ENCODE measurements at places on chromosomes 11 and 22.

- no peak for DNase-seq
- H3K4me3 ChIP-seq = no peak overlapping the region
Observed at GRCh38 chr11:40274017-40274416, 1185.4 kb downstream of the LRRC4C start.

DNA sequence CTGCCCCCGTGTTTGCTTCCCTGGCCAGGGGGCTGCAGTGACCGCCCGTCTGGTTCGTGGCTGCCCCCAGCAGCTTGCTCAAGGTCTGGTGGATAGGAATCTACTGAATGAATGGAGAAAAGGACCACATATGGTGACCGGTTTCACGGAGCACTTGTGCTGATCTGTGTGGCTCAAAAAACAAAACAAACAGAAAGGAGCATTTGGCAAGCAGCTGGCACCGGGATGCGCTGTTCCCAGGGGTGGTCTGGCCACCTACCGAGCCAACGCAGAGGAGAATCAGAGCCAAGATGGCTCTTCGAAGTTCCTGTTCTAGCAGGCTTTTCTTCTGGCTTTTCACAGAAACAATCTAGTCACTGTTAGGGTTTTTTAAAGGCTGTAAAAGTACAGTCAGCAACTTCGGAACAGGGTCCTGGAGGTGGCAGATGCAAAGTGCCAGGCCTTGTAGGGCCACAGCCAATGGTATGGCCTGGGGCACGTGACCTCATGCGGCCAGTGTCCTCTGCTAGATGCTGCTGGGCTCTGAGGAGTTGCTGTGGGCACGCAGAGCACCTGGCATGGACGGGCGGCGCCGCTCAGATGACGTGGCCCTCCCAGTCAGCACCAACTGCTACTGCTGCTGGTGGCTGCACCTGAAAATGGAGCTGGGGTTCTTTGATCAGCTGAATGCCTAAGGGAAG, 27.3 kb upstream of the PACSIN2 start:
- no peaks in the 10 kb centered on the region for H3K4me1 ChIP-seq
- no peak overlapping the region for H3K27ac ChIP-seq
- H3K27me3 ChIP-seq = no peaks in the 10 kb centered on the region
- H3K4me3 ChIP-seq = no peak overlapping the region
- peaks cover 7% of the 10 kb centered on the region for H3K36me3 ChIP-seq

DNA sequence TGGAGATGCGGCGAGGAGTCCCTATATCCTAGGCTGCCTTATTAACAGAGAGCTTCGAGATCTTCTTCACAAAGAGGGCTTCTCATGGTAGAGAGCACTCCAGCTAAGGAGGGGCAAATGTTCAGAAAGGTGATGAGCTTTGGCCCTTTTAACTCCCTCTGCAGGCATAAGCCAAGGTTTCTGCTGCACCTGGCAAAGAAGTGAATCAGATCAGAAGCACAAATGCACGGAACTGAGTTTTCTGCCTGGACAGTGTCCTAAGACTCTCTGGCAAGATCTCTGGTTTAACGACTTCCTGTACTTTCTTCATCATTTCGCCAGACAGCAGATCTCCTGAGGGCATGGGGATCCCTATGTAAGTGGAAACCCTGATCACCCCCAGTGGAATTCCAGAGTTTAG, 37.2 kb downstream of the POU2AF3 start:
- H3K36me3 ChIP-seq = no peaks in the 10 kb centered on the region
- no peak overlapping the region for H3K4me3 ChIP-seq
- no peaks in the 10 kb centered on the region for H3K27me3 ChIP-seq
- no peak for DNase-seq
- no peak overlapping the region for H3K27ac ChIP-seq

DNA sequence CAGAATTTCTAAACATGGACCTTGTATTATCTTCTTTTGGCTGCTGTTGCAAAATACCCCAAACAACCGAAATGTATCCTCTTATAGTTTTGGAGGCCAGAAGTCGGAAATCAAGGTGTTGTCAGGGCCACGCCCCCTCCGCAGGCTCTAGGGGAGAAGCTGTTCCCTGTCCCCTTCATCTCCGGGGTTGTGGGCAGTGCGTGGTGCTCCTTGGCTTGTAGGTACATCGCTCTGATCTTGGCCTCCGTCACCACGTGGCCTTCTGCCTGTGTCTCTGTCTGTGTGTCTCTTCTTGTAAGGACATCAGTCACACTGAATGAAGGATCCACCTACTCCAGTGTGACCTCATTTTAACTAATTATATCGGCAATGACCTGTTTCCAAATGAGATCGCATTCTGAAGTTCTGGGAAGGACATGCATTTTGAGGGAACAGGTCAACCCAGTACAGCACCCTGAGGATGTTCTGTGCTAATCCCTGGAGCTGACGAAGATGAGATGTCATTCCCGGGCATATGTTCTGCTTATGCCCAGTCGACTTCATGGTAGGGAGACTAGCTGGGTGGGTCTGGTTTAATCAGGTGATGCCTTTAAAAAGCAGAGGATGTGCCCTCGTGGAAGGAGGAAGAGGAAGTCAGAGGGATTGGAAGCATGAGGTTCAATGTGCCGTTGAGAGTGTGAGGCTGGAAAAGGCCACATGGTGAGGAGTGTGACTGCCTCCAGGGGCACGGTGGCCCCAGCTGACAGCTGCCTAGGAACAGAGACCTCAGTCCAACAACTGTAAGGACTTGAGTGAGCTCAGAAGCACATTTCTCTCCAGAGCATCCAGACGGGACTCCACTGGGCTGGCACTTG, 531.1 kb downstream of the TBC1D22A start:
- H3K36me3 ChIP-seq = no peaks in the 10 kb centered on the region
- H3K27me3 ChIP-seq = peaks cover 64% of the 10 kb centered on the region
- no peaks in the 10 kb centered on the region for H3K4me1 ChIP-seq
- H3K27ac ChIP-seq = no peak overlapping the region
- DNase-seq = no peak

- no peak overlapping the region for H3K4me3 ChIP-seq
- H3K4me1 ChIP-seq = peaks cover 6% of the 10 kb centered on the region
Observed at GRCh38 chr11:121534131-121535093, 81.6 kb upstream of the SORL1-AS1 start.

DNA sequence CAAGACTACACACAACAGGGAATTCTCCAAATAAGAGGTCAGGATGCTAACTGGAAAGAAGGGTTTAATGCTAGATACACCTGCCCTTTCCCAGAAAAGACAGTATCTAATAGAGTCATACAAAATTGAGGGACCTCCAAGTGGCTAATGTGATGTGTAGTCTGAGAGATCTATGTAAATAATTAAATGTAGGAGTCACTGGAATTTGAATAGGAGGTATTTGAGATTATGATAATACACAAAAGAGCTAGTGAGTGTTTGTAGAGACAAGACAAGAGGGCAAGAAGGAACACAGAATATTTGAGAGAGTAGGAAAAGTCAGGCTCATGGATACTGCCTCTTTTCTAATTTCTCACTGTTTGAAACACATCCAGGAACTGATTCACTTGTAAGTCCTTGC, 15.5 kb upstream of the INSC start:
- no peaks in the 10 kb centered on the region for H3K36me3 ChIP-seq
- DNase-seq = no peak
- peaks cover 45% of the 10 kb centered on the region for H3K27me3 ChIP-seq

DNA sequence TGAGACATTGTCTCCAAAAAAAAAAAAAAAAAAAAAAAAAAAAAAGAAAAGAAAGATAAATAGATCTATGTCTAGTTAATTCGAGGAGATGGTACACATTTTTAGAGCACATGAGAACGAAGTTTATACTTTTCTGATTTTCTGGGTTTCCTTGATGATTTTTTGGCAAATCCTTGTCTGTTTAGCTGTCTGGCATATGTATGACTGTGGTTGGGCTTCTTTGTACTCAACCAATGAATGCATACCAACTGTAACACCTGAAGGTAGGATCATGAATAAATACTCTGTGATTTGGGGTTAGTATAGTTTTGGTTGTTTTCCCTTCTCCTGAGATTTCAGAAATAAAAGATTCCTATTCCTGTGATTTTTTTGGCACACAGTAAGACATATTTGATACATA, 63.1 kb downstream of the ARHGEF12 start:
- no peaks in the 10 kb centered on the region for H3K36me3 ChIP-seq
- H3K27ac ChIP-seq = no peak overlapping the region
- no peak for DNase-seq
- no peak overlapping the region for H3K4me3 ChIP-seq
- H3K27me3 ChIP-seq = no peaks in the 10 kb centered on the region
- H3K4me1 ChIP-seq = peaks cover 77% of the 10 kb centered on the region

GRCh38 chr11:75499423-75500190, 26.1 kb downstream of the GDPD5 start:
- H3K4me1 ChIP-seq = peaks cover 9% of the 10 kb centered on the region
- H3K27me3 ChIP-seq = no peaks in the 10 kb centered on the region
- no peaks in the 10 kb centered on the region for H3K36me3 ChIP-seq
- peak overlapping the region; percentile 61 for H3K27ac ChIP-seq
- H3K4me3 ChIP-seq = no peak overlapping the region

DNA sequence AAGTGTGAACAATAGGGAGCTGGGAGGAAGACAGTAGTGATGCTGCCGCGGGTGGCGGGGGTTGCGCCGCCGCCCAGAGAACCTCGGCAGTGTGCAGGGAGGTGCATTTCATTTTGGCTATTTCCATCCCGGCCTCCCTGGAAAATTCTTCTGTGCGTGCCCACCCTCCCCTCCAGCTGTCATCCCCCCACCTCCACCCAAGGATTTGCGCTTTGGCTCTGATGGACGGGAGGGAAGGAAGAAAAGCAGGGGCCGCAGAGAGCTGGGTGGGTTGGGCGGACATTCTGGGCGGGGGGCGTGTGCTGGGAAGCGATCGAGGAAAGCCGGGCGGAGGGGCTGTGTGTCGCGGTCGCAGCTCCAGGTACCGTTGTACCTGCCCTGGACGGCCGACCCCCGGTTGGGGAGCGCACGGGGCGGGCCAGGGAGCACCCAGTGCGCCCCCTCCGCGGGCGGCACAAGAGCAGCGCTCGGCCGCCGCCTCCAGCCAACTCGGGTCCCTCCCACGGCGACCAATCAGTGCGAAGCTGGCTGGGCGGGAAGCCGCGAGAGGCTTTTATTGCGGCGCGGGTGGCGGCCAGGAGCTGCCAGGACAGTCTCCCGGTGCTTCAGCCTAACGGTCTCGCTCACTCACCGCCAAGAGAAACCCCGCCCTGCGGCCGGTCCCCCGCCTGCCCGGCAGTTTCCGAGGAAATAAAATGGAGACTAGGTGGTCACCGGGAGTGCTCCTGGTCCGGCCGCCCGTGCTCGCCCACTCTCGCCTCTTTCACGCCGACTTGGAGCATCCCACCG, 1.6 kb downstream of the NCAM1 start:
- peaks cover 61% of the 10 kb centered on the region for H3K4me1 ChIP-seq
- no peaks in the 10 kb centered on the region for H3K36me3 ChIP-seq
- H3K27ac ChIP-seq = peak overlapping the region; percentile 80
- peak overlapping the region; percentile 71 for H3K4me3 ChIP-seq

DNA sequence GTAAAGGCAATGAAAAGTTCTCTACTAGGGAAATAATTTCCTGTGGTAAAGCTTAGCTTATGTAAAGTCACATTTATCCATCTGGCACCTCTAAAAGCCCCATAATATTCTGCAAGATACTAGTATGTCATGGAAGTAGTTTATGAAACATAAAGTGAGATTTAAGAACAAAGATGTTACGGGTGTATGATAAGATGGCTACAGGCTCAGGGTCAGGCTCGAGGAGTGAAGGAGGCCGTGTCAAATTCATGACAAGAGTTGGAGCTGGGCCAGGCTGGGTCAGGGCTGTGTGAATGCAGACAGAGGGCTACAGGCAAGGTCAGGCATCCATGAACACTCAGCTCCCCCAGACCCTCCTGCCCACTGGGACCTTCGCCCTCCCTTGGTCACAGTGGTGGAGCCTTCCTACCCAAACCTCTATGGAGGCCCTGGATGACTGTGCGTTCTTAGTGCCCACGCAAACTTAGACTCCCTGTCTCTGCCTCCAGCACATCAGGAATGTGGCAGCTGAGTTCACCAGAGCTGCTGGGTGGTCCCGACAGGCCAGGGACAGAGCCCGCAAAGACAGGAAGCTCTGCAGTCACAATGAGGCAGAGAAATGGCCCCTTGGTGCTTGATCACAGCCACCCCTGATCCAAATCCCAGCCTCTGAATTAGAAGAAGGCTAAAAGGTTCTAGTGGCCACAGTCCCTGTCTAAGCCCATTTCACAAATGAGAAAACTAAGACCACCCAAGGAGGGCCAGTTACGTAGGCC, 14.8 kb downstream of the IGLL5 start:
- peaks cover 17% of the 10 kb centered on the region for H3K27me3 ChIP-seq
- DNase-seq = no peak
- H3K4me1 ChIP-seq = no peaks in the 10 kb centered on the region
- no peak overlapping the region for H3K4me3 ChIP-seq
- no peak overlapping the region for H3K27ac ChIP-seq

DNA sequence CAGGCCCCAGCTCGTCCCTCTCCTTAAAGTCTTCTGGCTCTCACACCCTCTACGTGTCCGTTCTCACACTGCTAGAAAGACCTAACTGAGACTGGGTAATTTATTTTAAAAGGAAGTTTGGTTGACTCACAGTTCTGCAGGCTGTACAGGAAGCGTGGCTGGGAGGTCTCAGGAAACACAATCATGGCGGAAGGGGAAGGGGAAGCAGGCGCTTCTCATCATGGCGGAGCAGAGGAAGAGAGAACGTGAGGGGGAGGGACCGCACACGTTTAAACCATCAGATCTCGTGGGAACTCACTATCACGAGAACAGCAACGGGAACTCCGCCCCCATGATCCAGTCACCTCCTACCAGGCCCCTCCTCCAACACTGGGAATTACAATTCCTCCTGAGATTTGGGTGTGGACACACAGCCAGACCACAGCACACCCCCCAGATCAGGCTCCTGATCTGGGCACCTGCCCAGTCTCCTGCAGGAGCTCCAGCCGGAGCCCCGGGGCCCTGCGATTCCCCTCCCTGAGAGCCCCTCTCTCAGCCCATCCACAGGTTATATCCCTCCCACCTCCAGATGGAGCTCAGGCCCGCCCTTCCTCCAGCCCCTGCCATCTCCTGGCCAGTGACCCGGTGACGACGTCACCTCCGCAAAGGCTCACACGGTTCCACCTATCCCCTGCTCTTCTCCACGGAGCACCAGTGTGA, 170.2 kb downstream of the BRD1 start:
- peak overlapping the region; percentile 70 for H3K4me3 ChIP-seq
- peak; percentile 75 for DNase-seq
- H3K4me1 ChIP-seq = peaks cover 35% of the 10 kb centered on the region
- no peaks in the 10 kb centered on the region for H3K36me3 ChIP-seq
- H3K27me3 ChIP-seq = peaks cover 54% of the 10 kb centered on the region

DNA sequence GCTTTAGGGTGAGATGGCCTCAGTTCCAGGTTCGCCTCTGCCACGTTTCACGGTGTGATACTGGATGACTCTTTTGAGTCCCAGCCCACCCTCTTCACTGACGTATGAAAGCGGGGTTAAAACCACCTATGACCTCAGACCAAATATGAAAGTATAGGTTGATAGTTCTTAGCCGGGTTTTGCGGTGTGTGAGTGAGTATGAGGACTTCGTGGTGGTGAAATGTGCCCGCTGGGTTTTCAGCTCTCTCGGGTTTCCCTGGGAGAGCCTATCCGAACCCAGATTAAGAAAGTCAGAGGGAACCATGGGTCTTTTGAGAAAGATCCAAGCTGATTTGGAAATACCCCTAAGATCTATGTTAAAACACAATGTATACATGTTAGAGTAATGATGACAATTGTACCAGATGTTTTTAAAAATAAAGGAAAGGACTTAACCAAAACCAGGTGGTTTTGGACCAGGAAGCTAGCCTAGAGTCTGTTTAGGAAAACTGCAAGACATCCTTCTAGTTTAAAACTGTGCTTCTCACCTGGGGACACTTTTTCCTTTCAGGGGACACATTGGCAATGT, 25.8 kb upstream of the ST3GAL4 start:
- no peaks in the 10 kb centered on the region for H3K27me3 ChIP-seq
- peaks cover 10% of the 10 kb centered on the region for H3K36me3 ChIP-seq
- H3K4me3 ChIP-seq = no peak overlapping the region
- DNase-seq = no peak
- peaks cover 18% of the 10 kb centered on the region for H3K4me1 ChIP-seq
